ENCODE measurements at places on chromosomes 6 and 20.

DNA sequence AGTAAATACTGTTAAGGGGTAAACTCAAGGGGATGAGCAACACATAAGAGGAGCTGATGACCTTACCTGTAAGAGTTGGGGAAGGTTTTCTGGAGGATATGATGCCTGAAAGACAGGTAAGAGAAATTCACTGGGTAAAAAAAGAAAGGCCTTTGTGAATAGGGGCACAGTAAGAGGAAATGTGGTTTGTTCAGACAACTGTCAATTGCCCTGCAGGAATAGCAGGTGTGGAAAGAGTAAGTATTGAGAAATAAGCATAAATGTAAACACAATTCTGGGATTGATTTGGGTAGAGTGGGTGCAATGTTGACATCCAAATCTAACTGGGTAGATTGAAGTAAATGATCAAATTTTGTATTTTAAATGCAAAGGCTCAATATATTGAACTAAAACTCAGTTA is 670.0 kb downstream of the DHX35 start:
- no peak for DNase-seq

DNA sequence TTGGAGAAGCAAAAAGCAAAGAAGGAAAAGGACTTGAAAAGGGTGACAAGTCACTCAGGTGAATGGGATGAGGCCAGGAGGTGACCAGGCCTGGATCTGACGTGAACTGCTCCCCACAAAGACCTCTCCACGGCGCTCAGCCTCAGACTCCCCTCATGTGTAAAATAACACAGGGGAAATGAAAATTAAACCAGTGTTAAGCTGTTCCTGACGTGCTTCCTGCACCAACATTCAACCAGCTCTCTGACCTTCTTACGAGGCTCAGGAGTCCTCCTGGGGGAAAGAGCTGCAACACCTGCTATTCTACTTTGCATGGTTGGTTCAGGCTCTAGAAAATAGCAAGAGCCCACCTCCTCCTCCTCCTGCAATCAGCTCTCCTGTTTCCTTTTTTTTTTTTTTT is 256.7 kb downstream of the ATXN1 start:
- DNase-seq: no peak

GRCh38 chr6:43593938-43594337 is 18.0 kb downstream of the POLH start:
- no peak for DNase-seq

DNA sequence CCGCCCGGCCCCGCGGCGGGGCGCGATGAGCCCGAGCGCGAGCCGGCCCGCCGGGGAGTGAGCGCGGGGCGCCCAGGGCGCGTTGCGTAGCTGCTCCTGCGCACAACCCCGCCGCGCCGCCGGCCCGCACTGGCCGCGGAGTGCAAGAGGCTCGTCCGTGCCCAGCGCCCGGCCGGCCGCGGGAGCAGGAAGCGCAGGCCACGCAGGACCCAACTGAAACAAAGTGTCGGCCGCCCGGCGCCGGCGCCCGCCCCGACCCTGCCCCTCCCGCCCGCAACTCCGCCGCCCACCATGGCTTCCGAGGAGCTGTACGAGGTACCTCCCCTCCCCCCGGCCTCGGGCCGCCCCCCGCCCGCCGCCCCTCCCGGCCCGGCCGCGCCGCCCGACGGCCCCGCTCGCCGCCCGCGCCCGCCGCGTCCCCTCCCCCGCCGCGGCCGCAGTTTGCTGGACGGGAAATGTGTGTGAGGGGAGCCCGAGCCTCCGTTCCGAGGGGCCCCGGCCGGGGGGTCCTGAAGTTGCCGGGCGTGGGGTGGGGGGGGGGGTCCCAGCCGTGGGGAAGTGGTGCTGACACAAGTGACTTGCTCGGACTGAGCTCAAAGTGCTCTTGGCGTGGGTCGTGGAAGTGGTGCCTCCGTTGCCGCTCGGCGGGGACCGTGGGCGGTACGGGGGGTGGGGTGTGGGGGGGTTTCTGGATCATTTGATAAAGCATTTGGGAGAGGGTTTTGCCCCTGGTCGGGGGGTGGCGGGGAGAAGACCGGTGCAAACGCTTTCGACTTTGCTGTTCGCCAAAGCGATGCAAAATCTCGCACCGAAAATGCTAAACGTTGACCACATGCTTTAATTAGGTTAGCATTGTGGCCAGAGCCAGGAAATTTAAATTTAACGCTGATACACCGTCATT is 539 bp downstream of the CDYL start:
- peak; percentile 55 for DNase-seq

DNA sequence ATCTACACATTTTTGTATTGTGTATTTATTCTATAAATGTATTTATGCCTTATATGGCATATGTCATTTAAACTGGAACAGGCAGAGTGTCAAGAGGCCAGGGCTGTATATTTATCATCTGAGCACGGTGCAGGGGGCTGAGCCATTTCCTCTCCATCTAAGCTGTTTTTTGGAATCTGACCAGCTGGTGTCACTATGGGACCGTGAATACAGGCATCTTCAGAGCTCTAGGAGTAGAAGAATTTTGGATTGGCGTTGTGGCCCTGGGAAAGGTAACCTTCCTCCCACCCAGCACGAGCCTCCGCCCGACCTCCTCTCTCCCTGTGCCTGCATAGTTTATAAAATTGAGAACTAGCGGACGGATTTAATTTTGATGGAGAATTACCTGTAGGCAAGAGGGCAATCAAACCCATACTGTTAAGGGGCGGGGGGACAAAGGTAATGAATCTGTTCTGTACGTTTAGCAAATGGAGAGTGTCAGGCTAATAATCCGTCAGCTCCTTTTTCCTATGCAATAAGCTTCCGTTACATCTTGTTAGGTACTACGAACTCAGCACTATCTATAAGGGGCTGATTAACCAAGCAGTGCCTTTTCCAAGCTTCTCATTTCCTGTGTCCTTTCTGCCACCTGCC is 29.0 kb upstream of the EEF1E1 start:
- peak; percentile 36 for DNase-seq

- no peak for DNase-seq
These were observed 54.6 kb downstream of the IL20RA start for GRCh38 chr6:136990242-136990578.

DNA sequence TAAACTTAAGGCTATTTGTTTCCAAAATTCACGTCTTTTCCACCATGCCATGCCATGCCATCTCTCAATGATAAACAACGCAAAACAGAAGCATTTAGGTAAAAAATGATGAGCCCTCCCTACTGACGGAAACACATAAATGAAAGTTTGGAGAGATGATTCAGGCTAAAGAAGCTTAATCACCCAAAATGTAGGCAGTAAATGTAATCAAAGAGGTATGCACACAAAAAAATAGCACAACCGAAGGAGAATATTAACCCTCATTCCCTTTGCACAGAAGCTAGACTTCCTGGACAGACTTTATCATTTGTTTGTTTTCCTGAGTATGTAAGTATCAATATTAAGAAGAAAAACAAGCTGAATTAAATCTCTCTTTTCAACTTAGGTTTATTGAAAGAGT is 28.8 kb downstream of the DCDC2 start:
- no peak for DNase-seq

- DNase-seq: peak; percentile 20
These were observed 271.4 kb downstream of the EYA4 start for GRCh38 chr6:133512410-133513016.

DNA sequence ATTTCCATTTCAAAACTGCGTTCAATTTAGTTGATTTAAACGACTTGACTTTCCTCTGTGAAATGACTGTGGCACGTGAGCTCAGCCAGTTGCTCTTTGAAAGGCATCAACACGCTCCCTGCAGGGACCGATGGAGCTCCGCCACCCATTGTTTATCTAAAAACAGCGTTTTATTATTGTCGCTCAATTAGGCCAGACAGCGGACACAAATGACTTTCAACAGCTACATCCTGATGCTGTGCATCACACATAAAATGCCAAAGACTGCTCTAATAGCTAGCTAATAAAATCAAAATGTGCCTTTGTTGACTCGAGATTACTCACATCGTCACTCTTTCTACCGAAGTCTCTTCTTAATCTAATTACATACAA is 332.5 kb downstream of the CD83 start:
- DNase-seq: no peak

- no peak for DNase-seq
These were observed 30.8 kb upstream of the SMLR1 start for GRCh38 chr6:130796313-130796905.

GRCh38 chr6:40722553-40723258 is 135.5 kb upstream of the LRFN2 start:
- DNase-seq: no peak

DNA sequence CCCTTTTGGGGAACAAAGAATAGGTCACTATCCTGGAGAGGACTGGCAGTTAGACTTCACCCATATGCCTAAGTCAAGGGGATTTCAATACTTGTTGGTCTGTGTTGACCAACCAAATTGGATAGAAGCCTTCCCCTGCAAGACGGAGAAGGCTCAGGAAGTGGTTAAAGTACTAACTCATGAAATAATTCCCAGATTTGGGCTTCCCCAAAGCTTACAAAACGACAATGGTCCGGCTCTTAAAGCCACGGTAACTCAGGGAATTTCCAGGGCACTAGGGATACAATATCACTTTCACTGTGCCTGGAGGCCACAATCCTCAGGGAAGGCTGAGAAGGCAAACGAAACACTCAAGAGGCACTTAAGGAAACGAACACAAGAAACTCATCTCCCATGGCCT is 223.1 kb downstream of the GMPR start:
- no peak for DNase-seq

DNA sequence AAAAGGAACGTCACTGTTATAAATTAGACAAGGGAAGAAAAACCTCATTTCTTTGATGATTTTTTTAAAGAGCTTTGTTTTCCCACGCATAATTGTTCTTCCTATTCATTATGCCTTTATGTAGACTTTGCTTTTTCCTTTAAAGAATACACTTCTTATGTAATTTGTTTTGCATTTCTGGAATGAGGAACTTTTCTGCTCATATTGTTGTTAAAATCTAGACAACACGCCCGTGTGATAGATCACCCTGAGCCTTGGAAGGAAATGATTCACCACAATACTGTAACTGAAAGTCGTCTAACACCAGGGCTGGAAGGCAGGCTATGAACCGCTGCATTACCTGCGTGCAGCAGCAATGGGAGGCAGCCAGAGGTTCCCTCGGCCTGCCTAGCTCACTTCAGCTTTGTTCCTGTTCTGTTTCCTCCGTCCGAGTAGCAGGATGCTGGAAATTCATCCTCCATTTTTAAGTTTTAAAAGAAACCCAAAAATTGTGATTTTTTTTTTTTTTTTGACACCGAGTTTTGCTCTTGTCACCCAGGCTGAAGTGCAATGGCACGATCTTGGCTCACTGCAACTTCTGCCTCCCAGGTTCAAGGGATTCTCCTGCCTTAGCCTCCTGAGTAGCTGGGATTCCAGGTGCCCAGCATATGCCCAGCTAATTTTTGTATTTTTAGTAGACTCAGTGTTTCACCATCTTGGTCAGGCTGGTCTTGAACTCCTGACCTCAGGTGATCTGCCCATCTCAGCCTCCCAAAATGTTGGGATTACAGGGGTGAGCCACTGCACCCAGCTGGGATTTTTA is 49.6 kb upstream of the ZNF217 start:
- DNase-seq: peak; percentile 58

Measured in stimulated activated naive CD8-positive, alpha-beta T cell treated with anti-CD3 and anti-CD28 coated beads, Interleukin-15, Interleukin-2, amounts not matched to agents 100 U/mL and 50 U/mL, for 24 hours (primary cell).